ENCODE measurements at places on chromosomes 11 and 22.

DNA sequence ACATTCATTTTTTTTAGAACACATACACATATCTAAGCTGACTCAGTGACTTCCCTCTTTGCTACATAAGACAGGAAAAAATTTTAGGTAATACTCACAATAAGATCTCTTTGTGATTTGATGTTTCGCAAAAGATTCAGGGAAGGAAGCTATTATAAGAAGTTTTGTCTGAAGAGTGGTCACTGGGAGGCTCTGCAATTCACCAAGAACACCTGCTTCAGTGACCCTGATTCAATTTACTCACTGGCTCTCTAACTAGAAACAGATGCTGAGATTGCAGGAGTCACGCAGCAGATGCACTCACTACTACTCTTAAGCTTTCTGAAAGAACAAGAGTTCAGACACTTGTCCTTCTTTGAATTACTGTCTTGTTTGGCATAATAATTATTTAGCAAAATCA lies 193.6 kb upstream of the DDI1 start:
- no peak for DNase-seq

DNA sequence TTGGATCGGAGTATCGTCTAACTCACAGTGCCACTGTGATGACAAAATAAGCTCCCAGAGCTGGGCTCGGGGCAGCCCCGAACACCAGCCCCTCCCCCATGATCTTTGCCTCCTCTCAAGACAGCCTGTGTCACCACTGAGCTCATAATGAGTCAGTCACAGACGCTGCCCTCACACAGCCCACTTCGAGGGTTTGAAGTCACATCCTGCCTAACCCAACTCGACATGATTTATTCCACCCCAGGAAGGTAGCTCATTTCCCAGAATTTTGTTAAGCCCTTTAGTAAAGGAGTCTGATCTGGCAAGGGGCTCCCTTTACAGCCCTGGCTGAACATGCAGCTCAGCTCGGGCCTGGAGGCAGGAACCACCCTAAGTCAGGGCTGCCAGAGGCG lies 22.8 kb downstream of the MYH9 start:
- DNase-seq: peak; percentile 90

DNA sequence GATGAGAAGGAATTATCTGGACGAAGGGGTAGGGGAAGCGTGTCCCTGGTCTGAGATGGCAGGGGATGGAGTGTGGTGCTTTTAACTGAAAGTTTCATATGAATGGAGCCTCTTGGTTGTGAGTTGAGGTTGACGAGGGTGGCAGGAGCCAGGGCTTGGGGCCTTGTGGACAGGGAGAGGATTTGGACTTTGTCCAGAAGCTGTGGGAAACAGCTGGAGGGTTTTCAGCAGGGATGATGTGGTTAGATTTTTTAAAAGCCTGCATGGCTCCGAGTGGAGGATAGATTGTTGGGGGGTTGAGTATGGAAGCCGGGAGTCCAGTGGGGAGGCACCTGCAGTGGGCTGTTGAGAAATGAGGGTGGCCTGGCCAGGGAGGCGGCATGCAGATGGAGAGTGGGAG lies 24.8 kb downstream of the MYO7A start:
- DNase-seq: no peak

- DNase-seq: no peak
These were observed 77.9 kb downstream of the PGR start for GRCh38 chr11:101051677-101052076.

- DNase-seq: no peak
These were observed 55.1 kb downstream of the RBMXL2 start for GRCh38 chr11:7143908-7144307.

DNA sequence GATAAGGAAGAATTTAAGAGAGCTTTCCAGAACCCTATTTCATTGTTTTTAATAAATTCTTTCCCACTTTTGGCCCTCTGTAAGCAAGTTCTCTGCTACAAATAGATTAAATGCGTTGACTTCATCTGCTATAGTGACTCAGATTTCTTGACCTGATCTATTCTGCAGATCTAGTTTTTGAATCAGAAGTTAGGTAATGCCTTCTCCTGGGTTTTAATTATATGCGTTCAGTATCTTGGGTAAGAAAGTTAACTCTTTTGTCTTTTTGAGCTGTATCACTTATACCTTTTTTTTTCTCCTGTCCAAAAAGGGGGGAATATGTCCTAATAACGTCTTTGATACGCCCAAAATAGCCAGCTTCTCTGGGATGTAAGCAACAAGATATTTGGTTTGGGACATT lies 2.4 kb upstream of the HEPHL1 start:
- DNase-seq: no peak

DNA sequence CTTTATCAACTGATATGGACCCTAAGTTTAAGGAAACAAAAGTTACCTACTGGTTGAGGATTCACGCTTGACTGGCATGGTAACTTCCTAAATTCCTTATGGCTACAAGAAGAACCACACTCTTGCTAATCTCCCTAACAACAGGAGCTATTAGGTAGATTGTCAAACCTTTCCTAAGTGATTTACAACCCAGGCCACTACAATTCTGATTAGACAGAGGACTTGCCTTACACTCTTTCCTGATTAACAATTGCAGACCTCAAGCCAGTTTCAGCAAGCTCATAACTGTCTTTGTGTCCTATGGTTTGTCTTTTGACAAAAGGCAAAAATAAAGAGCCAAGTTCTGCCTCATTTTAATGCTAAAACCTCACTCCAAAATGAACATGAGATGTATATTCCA lies 16.3 kb downstream of the OR52K2 start:
- DNase-seq: no peak

DNA sequence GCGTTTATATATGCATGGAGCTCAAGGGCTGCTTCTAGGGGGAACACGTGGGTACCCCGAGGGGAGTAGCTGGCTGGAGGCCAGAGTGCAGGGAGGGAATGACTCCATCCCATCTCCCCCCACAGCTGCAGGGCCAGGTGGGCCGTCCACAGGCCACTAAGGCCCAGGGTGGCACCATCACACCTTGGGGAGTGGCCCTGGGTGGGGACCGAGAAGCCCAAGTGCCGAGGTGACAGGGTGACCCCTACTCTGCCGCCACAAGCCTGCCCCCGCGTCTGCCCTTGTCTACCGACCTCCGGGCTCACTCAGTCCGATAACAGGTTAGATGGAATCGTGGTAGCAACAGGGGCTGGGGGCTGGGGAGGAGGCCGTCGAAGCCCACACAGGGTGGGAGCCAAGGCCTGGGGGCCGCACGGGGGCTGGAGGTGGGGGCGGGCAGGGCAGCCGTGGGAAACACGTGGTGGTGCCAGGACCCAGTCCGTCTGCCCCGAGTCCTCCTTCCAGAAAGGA lies 125.7 kb downstream of the KCNQ1OT1 start:
- DNase-seq: no peak

DNA sequence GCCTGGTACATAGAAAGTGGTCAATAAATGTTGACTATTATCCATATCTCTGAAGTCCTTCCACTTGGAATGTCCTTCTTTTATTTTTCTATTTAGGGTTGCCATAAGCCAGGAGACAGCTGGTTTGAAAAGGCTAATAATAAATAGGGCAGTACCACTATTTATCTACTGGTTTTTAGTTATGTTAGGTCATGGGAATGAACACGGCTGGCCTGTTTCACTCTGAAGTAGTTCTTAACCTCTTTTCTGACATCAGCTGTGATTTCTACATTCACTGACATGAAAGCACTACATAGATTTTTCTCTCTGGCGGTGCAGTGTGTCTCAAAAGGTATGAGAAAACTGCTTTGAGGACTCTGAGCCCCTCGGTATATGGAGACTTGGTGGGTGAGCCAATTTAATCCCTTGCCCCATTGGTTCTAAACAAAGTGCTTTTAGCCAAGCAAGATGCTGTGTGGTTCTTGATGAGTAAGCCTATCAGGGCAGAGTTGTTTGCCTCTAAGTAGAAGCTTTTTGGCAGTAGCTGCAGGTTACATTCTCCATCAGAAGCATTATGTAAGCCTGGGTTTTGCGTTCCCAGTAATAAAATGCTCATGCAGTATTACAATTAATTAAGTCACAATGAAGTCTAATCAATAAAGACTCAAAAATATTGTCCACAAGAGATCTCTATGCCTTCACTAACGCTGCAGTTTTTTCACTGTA lies 48.7 kb upstream of the APOA1 start:
- no peak for DNase-seq

GRCh38 chr22:45094825-45095224 lies 68.9 kb upstream of the NUP50 start:
- DNase-seq: no peak

GRCh38 chr11:87180742-87181141 lies 143.0 kb downstream of the TMEM135 start:
- DNase-seq: no peak

GRCh38 chr22:42889304-42889703 lies 32.2 kb upstream of the ARFGAP3 start:
- no peak for DNase-seq

DNA sequence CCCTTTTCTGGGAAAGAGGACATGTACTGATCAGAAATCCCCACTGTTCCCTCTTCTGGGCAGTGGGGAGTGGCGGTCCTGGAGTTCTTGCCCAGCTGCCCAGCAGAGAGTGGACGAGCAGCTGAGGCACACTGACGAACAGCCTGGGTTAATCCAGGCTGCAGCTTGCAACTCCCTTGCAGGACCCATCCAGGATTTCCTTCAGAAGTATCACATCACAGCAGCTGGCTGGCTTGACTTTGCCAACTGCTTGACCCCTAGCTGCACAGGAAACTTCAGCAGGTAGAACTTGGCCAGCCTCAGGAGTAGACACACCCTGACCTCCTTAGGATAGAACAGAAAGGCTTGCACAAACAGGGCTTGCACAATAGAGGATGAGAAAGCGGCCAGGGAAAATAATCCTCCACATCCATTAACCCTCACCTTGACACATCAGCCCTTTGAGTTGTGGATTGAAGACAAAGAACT lies 27.9 kb upstream of the FZD4 start:
- no peak for DNase-seq

DNA sequence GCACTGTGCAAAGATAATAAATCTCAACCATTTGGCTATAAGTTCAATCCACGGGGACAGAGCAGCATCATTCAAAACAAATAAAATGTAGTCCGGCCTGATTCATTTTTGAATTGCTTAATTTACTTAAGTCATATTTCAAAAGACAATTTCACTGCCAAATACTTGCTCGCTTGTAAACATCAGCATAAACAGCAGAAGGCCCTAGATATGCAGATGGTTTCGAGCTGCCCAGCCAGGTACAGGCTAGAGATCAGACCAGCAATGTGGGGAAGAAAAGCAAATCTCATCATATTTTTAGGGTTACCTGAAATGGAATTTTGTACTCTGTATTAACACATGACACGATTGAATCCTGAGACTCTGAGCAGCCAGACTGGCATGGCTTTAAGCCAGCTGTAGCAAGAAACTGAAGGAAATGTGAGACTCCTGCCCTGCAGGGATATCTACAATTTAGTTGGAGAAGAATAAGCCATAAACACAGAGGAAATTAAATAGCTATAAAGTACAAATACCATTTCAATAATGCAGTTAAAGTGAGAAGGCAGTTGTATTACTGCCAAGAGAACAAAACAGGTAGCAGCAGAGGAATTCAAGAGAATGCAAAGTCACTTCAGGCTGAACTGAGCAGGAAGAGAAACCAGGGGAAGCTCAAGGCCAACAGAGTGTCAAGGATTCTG lies 440.3 kb downstream of the ETS1 start:
- DNase-seq: no peak

DNA sequence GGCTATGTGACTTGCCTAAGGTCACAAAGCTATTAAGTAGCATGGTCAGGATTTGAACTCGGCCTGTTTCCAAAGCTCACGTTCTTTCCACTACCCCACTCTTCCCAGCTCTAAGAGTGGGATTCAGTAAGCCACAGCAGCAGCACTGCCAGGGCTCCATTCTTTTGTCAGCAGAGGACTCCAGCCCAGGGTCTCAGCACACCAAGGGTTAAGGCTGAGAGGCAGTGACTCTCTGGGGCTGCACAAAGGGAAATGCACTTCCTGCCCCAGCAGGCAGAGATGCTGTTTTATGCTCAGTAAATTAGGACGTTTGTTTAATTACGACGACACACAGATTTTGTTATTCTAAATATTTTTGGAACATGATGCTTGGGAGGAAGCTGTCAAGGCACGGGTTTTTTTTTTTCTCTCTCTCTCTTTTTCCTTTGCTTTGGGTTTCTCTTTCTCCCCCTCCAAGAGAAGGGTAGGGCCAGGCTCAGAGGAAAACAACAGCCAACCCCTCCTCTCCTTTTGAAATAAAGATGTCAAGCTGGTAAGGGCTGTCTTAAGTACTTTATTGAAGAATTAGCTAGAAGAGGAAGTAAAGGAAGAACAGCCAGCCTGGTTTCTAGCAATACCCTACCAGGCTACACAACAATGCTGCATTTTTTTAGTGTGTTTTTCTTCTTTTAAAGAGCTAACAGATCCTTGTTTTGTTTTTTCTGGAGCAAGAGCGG lies 2.8 kb downstream of the MYH9 start:
- DNase-seq: peak; percentile 62

GRCh38 chr11:97143463-97143862 lies 753.6 kb downstream of the JRKL start:
- DNase-seq: no peak

All from SJSA1 (cell line).